ENCODE measurements at places on chromosomes 7 and 10.

GRCh38 chr10:28823501-28824075, 146.3 kb downstream of the BAMBI start:
- no peak for DNase-seq

- no peak for DNase-seq
Measured at GRCh38 chr7:2657208-2657607, 25.4 kb downstream of the TTYH3 start.

- DNase-seq = no peak
Measured at GRCh38 chr7:86012971-86013370, 630.7 kb upstream of the GRM3 start.

GRCh38 chr10:127877116-127877515, 15.6 kb downstream of the CLRN3 start:
- no peak for DNase-seq

DNA sequence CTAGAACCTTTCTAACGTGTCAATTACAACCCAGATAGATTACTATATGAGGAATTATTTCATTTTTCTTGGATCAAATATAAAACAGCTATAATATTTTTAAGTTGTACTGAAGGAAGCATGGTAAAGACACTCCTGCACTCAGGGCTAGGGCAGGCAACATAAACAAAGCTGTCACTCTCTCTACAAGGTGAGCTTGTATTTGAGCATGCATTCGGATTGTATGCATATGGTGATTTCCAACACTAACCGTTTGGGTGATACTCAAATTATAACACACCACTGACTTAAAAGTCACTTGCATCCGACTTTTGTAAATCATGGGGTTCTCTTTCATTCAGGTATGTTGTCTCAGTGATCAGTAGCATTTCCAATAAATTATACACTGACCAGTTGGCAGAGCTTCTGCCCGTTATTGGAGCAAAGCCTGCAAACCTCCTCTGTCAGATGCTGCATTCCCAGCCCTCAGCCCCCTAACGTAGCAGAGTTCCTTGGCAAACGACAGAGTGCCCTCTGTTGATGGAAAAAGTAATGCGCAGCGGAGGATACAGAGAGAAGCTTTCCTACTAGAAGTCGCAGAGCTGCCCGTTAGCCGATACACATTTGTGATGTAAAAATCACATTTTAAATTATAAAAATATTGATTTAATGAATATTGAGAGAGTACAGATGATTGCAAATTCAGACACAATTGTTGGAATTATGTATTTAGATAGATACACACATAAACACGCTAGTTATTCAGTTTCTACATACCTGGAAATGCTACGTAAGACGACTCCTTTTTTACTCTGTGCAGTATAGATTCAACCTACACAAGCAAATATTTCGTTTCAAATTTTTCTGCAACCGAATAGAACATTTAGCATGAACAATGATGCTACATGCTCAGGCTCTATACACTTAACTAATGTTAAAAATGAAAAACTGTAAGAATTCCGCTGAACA, 173.9 kb upstream of the SP4 start:
- DNase-seq = no peak

DNA sequence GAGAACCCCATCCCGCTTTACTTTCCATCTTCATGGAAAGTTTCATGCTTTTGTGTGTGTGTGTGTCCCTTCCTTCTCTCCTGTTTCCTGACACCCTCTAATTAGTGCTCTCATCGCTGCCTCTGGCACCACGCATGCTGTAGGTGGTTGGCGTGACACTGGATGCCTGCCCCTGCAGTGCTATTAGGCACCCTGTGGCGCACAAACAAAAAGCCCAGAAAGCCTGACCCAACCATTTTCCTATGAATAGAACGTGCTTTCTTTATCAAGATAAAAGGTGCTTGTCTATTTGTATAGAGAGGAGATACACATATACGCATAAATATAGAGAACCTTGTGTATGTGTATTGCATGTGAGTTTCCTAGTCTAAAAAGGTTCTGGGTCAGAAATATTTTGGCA, 120.8 kb upstream of the CDCA7L start:
- DNase-seq = no peak

- DNase-seq = no peak
Measured at GRCh38 chr7:106807474-106807873, 57.6 kb upstream of the PIK3CG start.

- DNase-seq = no peak
Measured at GRCh38 chr10:25959540-25960232, 25.7 kb downstream of the MYO3A start.

- DNase-seq = no peak
Measured at GRCh38 chr7:108322925-108323832, 133.1 kb downstream of the NRCAM start.

- no peak for DNase-seq
Measured at GRCh38 chr10:133225707-133226191, 4.3 kb upstream of the UTF1 start.

- DNase-seq = no peak
Measured at GRCh38 chr10:113037218-113037617, 87.2 kb downstream of the TCF7L2 start.

DNA sequence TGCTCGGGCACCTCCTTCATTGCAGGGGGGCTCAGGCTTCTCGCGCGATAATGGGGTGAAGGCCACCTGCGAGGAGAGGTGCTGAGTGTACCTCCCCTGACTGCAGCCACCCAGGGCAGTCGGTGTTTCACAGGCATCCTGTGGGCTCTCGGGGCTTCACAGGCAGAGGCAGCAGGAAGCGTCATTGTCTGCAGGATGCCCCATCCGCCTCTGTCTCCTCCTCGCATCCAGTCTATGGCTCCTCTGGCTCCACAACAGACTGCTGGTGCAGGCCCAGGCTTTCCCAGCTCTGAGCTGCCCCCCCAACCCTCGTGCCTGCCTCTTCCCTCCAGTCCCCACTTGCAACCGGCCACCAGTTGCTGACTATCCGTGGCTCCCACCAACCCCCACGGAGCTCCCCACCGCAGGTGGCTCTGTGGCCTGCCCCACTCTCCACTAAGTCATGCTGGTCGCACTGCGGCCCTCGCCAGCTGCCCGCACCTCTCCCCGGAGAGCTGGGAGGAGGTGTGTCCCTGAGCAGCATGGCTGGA, 36.5 kb downstream of the CAMK2B start:
- no peak for DNase-seq

DNA sequence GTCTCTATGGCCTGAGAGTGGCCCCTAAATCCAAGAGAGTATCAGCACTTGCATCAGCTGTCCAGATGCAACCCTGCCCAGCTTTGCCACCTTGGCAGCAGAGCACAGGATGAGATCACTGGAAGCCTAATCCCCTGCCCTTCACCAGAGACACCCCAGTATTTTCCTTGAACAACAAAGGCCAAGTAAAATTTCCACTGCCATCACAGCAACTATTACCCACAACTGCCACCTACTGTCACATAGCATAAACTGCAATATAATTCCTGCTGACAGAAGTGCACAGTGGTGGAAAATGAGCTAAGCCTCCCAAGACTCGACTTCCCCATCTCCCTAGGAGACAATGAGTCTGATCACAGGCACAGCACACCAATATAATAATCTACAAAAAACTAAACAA, 462.8 kb upstream of the ZWINT start:
- DNase-seq = no peak

DNA sequence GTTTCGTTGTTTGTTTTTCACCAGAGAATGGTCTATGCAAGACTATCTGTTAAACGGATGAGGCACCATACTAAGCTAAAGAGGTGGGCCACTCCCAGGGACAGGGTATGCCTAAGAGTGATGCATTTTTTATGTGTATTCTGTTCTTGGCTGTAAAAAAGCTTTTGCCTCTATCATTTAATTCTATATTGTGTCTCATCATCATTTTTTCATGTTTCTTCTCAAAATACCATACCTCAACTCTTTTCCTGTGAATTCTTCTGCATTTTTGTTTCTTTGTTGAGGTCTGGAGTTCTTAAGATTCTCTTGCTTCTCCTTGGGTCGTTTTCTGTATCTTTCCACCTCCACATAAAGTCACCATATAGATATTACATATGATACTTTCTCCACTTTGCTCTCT, 357.4 kb downstream of the GPR158 start:
- no peak for DNase-seq

GRCh38 chr7:70660154-70660818, 471.7 kb upstream of the GALNT17 start:
- peak; percentile 34 for DNase-seq

- no peak for DNase-seq
Measured at GRCh38 chr10:109593682-109594081, 329.6 kb downstream of the XPNPEP1 start.

DNA sequence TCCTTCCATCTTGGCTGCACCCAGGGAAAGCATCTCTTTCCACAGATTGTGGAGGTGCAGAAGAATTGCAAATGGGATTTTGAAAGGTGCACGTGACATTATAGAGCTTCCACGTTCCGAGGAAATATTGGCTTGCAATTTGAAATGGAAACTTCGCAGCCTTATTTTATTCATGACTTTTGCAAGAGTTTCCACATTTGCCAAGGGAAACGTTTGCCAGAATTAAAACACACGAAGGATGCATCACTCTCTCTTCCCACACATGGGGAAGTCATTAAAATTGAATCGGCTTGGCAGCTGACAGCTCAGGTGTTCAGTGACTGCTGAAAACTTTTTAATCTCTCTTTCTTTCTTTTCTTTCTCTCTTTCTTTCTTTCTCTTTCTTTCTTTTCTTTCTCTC, 475.4 kb upstream of the IGFBP3 start:
- DNase-seq = no peak

- no peak for DNase-seq
Measured at GRCh38 chr7:5139998-5140397, 50.0 kb upstream of the WIPI2 start.

GRCh38 chr10:7320072-7320471, 90.8 kb downstream of the SFMBT2 start:
- no peak for DNase-seq

DNA sequence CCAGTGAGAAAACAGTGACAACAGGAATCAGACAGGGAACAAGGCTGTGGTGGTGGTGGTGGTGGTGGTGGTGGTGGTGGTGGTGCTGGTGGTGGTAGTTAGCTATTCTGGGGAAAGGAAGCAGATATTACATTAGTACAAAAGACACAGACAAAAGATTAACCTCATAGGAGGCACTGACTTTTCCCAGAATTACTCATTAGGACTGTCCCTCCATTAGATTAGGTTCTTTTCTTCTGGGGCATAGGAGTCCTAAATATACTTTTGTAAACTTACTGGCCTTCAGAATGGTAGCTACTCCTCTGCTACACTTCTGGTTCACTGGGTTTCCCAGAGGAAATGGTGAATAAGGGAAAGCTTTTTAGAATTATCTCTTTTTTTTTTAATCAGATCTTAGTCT, 156.6 kb upstream of the SEMA3D start:
- no peak for DNase-seq

DNA sequence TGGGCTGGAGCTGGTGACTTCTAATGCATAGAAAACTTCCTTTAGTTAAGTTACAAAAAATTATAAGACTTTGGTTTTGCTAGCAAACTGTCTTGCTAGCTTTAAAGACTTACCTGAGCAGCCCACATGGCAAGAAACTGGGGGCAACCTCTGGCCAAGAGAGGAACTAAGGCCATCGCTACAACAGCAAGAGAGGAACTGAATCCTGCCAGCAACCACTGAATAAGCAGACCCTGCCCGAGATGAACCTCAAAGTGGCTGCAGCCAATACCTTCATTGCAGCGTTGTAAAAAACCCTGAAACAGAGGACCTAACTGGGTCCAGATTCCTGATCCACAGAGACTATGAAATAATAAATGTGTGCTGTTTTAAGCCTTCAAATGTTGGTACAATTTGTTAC, 54.6 kb upstream of the STARD3NL start:
- no peak for DNase-seq

GRCh38 chr10:97080051-97080776, 105.5 kb downstream of the SLIT1 start:
- no peak for DNase-seq

DNA sequence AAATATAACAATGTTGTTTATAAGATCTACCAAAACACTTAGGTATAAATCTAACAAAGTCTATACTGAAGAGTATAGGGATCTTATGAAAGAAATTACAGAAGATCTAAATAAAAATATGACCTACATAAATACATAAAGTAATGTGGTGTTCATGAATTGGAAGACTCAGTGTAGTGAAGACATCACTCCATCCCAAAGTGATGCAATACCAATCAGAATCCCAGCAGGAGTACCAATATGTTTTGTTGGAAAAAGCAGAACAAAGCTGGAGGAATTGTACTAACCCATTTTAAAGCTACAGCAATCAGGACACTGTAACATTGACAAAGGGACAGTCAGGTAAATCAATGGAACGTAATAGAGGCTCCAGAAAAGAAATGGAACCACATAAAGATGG, 76.4 kb downstream of the CCSER2 start:
- no peak for DNase-seq

Measured in stimulated activated CD8-positive, alpha-beta memory T cell treated with anti-CD3 and anti-CD28 coated beads, Interleukin-7, amount 100 ng/mL, for 4 hours (primary cell).